ENCODE measurements at places on chromosomes 2 and 18.
A peak's percentile ranks its signal among the peaks of the same experiment; 100 is the strongest.

DNA sequence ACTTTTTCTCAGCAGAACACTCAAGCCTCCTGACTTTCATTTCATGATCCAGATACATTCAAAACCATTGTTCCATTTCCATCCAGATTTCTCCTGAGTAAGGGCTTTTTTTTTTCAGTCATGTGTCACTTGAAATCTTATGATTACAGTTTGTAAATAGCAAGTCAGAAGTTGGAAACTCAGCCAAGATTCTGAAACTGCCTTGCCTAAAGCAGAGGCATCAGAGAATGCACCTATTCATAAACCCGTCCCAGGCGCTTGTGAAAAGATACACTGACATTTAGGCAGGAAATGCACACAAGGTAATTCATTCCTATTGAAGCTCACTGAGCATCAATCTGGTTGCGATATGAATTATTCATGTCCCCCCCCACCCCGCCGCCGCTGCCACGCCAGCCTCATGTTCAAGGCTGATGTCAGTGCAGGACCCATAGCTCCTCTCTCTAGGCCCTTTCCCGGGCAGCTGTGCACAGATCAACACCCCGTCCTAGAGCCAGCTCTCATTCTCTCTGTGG lies 30.4 kb upstream of the MGAT4A start:
- no peak for DNase-seq

DNA sequence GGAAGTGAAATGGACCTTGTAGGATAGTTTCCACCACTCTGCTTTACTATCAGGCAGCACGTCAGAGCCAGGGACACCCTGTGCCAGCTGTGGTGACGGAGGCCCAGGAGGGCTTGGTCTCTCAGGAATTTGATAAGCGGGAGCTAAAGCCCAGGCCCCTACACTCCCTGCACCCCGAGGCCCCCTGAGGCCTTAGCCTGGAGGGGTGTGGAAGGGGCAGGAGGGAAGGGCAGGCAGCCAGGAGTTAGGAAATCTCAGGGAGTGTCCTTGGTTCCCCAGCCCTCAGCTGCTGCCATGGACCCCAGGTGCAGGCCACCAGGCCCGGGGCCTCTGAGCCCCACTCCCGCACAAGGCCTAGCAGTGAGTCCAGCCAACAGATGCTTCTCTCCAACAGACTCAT lies 38.2 kb downstream of the PDIA6 start:
- DNase-seq: peak; percentile 4

DNA sequence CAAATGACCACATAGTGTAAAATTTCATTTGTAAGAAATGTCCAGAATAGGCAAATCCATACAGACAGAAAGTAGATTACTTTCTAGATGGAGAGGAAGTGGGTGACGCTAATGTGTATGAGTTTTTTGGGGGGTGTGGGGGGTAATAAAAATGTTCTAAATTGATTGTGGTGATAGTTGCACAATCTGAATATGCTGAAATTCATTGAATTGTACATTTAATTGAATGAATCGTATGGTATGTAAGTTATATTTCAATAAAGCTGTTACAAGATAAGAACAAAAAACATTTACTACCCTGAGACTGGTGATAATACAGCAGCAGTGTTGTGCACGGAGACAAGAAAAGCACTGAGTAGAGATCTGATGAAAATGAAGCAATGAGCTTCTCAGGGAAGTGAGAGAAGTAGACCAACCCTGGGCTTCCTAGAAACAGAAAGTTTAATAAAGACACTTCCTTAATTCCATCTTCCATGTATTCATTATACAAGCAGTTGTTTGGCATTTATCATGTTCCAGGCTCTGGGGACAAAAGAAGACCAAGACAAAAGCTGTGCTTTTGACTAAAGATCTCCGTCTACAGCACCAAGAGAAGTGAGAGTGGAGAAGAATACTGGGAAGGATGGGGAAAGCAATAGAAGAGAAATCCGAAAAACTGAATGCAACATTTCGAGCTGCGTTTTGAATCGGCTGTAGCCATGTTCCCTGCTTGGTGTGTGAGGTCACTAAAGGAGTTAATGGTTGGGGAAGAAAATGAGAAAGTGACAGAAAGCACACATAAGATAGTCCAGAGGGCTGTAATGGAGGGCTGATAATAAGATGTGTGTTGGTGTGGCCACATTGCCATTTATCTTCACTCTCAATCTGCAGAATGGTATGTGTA lies 1.8 kb upstream of the PDE11A start:
- DNase-seq: no peak

- no peak for DNase-seq
Measured at GRCh38 chr2:118907759-118908158, 34.2 kb upstream of the MARCO start.

DNA sequence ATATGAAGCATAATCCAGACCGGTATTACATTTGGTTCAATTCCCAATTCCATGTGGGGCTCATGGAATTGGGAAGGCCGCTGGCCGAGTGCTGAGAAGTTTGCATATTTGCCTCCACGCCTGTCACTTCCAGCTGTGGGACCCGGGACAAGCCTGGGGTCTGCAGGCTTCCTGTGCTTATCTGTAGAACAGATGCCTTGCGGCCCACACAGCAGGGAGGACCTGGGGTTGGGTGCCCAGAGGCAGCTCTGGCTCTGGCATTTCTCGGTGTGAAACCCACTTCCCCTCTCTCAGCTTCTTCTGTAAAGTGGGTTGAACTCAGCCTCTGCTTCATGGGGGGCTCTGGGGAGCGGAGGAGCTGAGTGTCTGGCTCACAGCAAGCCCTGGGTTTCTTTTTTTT lies 97.9 kb downstream of the SH3BP4 start:
- no peak for DNase-seq

- no peak for DNase-seq
Measured at GRCh38 chr2:144229296-144229695, 290.6 kb downstream of the ZEB2 start.

DNA sequence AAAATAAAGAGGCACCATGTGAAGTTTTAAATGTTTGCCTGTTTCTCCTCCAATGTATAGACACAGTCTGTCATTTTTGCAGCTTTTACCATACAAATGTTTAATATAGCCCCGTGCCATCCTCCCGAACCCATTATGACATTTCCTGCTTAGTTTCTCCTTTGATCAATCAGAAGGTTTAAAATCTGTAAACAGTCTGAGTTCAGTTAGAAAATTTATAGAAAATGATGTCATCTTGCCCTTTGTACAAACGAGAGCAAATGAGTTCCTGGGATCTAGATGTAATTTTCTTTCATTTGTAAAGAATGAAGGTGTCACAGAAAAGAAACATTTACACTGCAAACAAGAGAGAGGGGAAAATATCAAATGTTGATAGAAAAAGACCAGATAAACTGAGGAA lies 62.7 kb upstream of the NFU1 start:
- DNase-seq: no peak

DNA sequence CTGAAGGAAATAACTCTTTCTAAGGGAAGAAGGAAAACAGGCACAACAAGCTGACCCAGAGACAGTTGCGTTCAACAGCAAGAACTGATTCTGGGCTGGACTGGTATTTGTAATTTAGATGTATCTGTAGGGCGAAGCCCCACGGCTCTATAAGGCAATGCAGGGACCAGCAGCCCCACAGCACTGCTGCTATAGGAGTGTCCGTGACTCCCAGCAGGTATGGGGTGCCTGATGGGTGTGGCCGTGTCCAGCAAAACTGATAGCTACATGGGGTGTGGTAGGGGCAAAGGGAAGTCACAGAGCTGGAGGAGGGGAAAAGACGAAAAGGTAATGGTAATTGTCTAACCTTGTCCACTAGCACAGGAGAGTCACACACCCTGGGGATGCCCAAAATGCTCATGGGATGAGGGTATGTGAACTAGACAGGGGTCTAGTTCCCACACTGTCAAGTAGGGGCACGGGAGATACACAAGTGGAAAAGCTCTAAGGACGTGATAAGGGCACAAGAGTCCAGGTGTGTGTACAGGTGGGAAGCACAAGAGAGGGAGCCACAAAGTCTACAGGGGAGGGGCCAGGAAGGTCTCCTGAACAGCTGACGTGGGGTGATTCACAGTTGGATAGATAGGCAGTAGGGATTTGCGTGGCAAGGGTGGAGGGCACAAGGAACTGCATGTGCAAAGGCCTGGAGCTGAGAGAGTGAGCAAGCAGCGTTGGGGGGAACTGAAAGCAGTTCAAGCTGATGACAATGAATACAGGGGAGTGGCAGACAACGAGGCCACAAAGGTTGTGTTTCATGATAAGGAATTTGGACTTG lies 48.5 kb upstream of the ASPRV1 start:
- DNase-seq: no peak

- no peak for DNase-seq
Measured at GRCh38 chr2:177021706-177022343, 190.8 kb upstream of the HNRNPA3 start.

DNA sequence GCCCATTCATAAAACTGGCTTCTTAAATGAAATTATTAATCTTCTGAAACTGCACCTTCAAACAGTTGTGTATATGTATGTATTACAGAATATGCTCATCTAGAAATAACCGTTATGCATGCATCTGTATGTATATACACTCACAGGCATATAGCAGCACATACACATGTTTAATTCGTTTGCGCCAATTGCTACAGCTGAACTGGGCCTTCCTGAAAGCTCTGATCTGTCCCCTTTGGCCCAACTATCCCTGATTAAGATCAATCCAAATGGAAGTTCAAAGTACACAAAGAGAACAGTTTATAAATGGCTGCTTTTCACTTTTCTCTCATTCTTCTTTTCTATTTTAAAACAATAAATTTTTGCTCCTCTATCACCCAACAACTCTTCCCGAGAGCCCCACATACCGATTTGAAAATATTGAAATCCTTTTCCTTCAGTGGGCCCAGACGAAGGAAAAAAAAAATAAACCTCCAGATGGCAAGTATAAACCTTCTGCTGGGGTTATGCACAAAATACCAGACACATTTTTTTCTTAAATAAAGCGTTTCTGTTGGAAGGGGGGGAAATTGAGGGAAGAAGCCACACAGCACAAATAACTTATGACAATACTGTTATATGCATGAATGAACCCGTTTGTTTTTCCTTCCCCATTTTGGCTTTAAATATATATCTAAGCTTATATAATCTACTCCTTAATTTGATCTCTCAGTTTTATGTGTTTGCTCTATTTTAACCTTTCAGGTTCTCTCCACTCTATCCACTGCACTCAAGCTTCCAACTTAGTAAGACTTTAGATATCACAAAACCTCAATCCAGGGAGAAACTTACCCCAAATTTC lies 267.3 kb downstream of the TCF4 start:
- DNase-seq: no peak

- DNase-seq: no peak
Measured at GRCh38 chr2:166517533-166518061, 23.5 kb upstream of the SCN7A start.

DNA sequence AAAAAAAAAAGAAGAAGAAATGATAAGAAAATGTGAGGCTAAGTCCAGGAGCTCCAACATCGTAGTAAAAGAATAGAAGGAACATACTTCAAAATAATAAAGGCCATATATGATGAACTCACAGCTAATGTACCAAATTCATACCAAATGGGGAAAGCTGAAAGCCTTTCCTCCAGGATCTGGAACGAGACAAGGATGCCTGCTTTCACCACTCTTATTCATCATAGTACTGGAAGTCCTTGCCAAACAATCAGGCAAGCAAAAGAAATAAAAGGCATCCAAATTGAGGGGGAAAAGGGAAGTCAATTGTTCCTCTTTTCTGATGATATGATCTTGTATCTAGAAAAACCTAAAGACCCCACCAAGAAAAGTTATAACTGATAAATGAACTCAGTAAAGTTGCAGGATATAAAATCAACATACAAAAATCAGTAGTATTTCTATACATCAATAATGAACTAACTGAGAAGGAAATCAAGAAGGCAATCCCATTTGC lies 170.6 kb downstream of the METTL4 start:
- no peak for DNase-seq

GRCh38 chr2:73109431-73110167 lies 3.1 kb downstream of the RAB11FIP5 start:
- no peak for DNase-seq

DNA sequence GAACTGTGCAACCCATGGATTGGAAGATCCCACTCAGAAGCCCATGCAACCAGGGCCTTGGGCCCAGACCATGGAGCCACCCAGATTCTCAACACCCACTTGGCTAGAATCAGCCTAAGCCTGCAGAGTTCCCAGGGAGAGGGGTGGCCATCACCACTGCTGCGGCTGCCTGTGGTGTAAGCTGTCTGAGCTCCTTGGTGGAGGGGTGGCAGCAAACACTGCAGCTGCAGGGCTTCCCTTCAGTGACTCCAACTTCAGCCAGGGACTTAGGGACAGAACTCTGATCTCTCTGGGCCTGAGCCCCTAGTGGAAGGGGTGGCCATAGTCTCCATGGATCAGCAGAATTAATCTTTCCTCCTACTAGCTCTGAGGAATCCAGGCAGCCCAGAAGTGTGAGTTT lies 72.5 kb downstream of the RAD51AP2 start:
- no peak for DNase-seq

GRCh38 chr2:207045531-207045930 lies 106.2 kb downstream of the CPO start:
- DNase-seq: no peak

DNA sequence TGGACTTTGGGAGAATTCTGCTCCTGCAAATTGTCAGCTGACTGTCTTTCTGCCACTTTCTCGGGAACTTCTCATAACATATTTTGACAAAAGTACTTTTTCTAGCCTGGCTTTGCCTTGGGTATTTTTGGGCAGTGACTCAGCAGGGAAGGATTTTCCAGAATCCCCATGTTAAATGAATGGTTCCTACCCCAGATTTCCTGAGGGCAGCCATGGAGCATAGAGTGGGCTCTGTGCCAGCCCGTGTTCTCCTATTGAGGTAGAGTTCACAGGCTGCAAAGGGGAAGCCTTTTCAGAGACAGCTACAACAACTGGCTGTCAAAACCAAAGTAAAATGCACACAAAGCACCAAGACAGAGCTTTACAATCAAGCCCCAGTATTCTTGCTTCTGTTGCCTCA lies 59.8 kb downstream of the BMP10 start:
- no peak for DNase-seq

DNA sequence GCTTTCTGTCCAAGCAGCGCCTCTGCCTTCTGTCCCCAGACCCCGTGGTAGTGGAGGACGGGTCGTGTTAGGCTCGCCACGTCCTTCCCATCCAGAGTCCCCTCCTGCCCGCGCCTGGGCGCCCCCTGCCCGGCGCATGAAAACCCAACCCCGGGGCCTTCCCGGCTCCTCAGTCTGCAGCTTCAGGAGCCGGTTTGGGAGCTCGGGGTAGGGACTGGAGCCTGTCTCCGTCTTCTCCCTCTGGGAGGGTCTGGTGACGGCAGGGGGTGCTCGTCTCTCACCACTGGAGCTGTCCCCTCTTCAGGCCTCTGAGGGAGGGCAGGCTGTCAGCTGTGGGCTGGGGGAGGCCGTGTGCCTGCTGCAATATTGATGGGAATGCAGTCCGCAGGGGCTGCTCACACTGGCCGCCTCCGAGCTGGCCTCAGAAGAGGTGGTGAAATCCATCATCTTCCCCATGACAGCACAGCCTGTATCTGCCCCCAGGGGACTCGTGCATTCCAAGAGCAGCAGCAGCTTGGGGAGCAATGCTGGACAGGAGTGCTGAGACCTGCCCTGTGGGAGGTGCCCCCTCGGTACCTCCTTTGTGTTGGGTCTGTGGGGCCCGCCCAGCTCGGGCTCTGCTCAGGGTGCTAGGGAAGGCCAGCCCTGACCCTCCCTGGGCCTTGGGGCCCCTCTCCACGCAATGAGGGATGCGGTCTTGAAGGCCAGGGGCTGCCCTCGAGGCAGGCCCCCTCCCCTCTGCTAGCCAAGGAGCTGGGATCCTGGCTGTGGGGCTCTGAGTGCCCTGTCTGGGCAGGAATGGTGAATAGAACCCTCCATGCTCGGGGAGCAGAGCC lies 17.8 kb upstream of the KLHL30 start:
- DNase-seq: peak; percentile 5

GRCh38 chr2:15730545-15731212 lies 139.0 kb downstream of the DDX1 start:
- peak; percentile 93 for DNase-seq

GRCh38 chr2:196925768-196926561 lies 542 bp downstream of the PGAP1 start:
- no peak for DNase-seq
